AG10803 (cell line): ENCODE measurements at places on chromosomes 7 and 10.

- no peak for DNase-seq
These were observed 245.5 kb upstream of the PPP2R2D start for GRCh38 chr10:131655101-131655849.

DNA sequence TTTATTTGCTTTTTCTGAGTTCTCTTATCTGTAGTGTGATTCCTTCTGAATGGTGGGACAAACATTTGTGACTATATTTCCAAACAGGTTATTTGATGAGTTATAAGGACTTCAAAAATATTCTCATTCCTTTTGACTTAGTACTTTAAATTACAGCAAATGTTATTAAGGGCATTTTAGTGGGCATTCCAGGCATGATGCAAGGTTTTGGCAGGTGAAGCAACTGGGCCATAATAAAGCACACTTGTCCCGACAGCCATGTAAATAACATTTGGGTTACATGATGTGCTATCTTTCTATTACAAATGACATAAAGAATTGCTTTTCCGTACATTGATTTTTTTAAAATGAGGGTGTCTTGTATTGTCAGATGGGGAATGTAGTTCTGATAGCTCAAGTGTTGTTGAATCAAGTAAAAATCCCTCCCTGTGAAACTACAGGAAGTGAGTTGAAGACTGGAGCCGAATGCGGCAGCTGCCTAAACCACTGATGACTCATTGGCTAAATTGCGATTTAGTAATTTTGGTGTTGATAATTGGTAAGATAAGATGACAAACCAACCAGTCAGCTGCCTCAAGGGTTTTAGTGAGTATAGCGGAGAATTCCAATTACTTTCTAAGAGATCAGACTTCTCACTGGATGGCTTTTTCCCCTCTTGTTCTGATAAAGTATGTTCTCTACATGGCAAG lies 231.3 kb upstream of the NPY start:
- peak; percentile 75 for DNase-seq

- DNase-seq, result no peak
These were observed 197.4 kb downstream of the AHR start for GRCh38 chr7:17495655-17496394.

DNA sequence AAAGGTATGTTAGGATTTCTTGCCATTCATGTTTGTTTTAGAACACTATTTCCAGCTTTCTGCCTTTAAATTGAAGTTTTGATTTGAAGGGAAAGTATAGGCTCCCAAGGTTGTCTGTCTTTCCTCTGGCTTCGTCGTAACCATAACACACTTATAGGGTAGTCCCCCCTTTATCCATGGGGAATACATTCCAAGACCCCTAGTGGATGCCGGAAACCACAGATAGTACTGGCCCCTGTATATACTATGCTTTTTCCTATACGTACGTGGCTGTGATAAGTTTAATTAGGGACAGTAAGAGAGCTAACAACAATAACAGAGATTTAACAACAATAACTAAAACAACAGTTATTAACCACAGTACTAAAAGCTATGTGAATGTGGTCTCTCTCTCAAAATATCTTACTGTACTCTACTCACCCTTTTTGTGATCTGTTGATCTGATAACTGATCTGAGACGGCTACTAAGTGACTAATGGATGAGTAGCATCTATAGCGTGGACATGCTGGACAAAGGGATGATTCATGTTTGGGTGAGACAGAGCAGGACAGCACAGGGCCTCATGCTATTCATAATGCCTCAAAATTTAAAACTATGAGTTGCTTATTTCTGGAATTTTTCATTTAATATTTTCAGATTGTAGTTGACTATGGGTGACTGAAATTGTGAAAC lies 273.1 kb downstream of the AUTS2 start:
- peak; percentile 70 for DNase-seq

DNA sequence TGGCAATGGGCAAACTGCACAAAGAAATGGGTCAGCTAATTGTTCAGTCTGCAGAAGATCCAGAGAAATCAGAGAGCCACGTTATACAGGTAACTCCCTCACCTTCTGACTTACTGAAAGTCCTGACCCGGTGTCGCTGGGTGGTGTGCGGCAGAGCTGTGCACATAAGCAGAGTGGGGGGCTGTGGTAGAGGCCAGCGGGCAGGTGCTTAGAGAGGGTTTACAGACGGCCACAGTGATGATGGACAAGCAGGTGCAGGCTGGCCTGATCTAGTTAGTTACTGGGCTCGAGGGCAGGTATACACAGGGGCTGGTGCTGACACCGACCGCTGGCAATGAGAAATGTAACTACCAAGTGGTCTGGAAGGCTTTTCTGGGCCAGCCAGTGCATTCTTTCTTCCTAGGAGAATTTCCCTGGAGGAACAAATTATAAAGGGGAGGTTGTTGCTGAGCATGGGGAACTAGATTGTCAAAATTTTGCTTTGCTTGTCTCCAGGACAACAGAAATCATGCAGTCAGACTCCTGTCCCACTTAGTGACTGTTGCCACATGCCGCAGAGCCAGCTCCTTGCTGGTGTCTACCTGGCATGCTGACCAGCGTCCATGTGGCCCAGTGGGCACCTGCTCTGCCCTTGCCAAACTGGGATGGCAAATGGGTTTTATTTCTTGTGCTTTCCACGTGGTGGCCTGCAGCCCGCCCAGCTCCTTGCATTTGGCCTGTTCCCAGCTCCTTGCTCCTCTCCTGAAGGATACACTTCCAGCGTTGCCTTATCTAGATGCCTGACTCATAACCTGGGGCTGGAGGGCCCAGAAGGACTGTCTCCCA lies 28.8 kb downstream of the DENND10 start:
- no peak for DNase-seq

- no peak for DNase-seq
These were observed 59.2 kb downstream of the ZNF503 start for GRCh38 chr10:75342397-75342796.

DNA sequence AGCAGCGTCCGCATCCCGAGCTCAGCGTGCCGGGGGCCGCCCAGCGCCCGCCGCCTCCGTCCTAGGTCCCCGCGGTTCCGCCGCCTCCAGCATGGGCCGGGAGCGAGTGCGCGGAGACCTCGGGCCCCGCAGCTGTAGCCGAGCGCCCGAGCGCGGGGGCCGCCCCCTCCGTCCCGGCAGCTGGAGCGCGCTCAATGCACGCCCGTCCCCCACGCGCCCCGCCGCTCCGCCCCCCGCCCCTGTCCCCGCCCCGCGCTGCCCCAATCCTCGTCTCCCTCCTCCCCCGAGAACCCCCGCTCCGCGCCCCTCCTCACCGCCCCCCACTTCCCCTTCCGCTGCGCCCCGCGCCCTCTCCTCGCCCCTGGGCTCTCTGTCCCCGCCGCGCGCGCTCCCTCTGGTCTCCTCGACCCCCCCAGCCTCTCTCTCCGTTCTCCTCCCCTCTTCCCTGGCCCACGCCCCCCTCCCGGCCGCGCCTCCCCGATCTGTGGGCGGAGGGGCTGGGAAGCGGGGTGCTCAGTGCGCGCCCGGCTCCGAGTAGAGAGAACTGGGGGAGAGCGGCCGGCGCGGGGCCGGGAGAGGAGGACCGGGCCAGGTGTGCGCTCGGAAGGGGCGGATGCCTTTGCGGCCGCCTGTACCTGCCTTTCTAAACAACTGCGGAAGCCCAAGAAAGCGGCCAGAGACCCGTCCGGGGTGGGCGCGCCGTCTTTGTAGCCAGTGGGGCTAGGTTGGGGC lies at the start of gene VIPR2:
Gene VIPR2, minus strand, starts transcription at position 110 of the 732 bp plus-strand sequence. Its CDS starts 96 bp downstream, at position 14.
- DNase-seq, result no peak

- no peak for DNase-seq
These were observed 42.2 kb upstream of the ELN start for GRCh38 chr7:73985737-73986141.

GRCh38 chr7:46320956-46321355 lies 399.9 kb upstream of the IGFBP3 start:
- peak; percentile 6 for DNase-seq

DNA sequence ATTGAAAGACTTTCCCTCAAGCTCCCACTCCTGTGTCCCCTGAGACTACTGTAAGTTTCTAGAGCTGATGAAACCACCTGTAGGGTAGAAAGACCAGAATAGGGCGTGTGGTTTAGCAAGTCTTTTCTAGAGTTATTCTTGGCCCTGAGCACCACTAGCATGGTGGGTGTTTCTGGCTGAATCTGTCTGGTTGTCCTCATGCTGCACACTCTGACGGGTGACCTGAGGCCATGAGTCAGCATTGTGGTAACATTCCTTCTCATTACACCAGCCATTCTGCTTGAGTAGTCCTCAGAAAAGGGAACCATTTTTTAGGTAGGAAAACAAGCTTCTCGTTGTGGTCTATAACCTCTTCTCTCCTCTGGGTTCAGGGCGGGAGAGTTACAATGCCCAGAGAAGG lies 250.3 kb downstream of the SNX13 start:
- DNase-seq, result peak; percentile 91

- DNase-seq, result no peak
These were observed 2.1 kb upstream of the SFMBT2 start for GRCh38 chr10:7412928-7413282.

DNA sequence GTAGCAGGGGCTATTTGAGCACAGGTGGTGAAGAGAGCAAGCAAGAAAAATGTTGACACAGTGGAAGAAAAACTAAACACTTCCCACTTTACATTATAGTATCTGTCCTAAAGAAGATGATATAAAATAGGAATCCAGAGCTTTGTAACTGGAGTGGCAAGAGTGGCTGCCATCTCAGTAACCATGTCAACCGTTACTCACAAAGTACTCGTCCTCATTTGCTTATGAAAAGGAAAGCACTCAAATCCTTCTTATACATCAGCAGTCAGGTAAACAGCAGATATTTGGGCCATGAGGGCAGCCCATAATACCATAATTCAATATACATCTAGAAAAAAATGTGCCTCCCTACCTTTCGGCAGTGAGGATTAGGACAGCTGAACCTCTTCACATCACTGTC lies 70.1 kb downstream of the RNF216 start:
- no peak for DNase-seq

GRCh38 chr10:107059872-107060271 lies 104.6 kb downstream of the SORCS1 start:
- no peak for DNase-seq

- DNase-seq, result peak; percentile 37
These were observed 258.2 kb upstream of the GLI3 start for GRCh38 chr7:42495256-42495655.

DNA sequence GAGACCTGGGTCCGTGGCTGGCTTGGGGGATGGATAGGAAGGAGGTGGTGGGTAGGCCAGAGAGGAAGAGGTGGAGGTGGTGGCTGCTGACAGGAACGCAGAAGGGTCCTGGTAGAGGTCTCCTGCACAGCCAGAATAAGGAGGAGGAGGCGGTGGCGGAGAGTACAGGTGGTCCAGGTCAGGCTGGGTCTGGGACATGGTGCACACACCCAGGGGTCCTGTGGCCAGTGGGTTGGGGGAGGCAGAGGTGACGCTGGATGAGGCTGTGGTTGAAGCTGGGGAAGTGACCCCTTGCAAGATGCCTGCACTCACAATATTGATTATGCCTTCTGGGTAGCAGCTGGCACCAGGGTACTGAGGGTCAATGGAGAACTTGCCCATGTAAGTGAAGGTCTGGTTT lies 2.2 kb downstream of the EGR2 start:
- DNase-seq, result no peak
